ENCODE measurements at places on chromosomes 7 and 10.

DNA sequence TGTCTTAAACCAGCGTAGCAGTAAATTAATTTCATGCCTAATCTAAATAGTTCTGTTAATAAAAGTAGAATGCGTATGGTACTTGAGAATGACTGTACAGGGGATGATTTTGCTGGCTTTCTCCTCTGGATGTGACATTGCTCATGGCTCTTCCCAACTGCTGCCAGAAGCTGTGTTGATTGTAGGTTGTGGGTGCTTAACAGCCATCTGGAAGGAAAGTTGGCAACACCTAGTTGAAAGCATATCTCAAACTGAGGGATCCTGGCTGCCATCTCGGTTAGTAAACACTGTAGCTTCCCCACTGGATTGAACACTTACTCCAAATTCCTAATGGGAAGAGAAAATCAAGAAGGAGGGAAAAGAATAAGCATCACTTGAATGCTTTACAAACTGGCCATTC lies 130.9 kb downstream of the NXPH1 start:
- no peak for DNase-seq

GRCh38 chr7:116180302-116180701 lies 30.0 kb upstream of the TES start:
- peak; percentile 69 for DNase-seq

DNA sequence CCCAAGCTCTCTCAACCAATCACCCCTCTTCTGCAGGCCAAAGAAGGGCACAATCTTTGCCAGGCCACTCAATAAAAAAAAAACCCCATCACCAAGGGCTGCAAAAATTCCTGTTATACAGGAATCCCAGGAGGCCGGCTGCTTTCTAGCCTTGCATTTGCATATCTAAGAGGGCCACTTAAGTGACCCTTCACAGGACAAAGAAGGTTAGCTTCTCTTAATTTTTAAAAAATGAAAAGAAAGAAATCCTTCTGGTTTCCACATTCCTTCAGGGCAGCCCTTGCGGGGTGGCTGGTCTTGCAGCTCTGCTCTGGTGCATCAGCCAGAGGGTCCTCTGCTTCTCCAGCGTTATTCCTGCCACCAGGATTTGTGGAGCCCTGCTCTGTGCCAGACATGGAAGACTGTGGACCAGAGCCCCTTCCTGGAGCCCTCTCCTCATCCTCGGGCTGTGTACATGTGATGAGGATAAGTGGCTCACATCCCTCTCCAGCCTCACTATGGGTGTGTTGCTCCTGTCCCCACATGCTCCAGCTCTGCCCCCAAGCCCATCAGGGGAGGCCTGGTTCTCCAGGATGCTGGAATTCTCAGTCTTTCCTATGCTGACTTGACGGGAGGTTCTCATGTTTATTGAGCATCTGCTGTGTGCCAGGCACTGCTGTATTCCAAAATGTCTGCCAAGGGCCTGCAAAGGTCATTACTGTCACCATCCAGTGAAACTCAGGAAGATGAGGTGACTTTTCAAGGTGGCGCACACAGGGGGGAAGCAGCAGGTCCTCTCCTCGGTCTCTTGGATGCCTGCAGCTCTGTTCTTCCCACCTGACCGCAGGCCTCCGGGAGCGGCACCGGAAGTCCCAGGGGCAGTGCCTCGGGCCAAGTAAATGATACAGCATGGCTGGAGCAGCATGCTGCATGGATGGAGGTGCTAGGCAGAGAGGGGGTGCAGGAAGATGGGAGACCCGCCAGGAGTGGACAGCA lies 67.7 kb downstream of the ARHGAP22 start:
- DNase-seq = no peak

DNA sequence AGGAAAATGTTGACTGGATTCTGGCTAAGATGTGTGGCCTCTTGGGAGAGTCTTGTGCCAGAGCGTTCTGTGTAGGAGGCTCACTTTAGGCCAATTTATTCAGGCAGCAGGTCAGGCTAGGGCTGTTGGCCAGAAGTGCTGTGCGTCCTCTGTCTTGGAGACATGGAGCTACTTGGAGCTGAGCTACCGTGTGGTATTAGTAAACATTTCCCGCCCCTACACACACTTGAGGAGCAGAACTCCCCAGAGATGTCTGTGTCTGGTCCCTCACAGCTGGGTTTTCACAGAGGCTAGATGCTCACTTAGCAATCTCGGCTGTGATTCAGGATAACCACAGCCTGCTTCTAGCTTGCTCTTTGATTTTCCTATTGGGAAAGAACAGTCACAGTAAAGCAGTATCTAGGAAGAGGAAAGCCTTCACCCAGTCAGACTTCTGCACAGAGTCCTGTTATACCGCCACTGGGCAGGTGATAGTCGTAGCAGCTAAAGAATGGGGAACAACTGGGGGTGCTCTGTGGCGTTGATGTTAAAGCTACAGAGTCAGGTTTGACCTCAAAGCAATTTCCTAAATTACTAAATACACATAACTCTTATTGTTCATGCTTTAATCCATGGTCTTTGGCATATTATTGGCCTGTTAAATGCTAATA lies 86.7 kb downstream of the MDFIC start:
- no peak for DNase-seq

GRCh38 chr7:155418304-155418703 lies 39.6 kb upstream of the EN2 start:
- DNase-seq = no peak

GRCh38 chr10:79946271-79947082 lies 2.4 kb downstream of the SFTPD start:
- no peak for DNase-seq

GRCh38 chr7:24755541-24756407 lies 1.5 kb downstream of the GSDME start:
- no peak for DNase-seq

DNA sequence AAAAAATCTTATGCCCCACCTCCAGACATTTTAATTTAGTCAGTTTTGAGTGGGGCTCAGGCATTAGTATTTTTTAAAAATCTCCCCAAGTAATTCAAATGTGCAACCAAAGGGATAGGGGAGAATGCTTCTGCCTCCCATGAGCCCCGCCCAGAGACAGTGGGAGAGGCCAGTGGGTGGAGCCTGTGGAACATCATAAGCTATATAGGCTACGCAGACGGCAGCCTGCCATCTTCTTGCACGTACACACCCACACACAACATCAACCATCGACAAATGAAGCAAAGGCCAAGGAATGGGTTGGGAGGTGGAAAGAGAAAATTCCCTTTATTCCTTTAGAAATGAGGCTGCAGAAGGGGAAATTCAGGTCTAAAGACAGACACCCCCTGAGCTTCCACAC lies 25.2 kb downstream of the CREB3L2 start:
- DNase-seq = no peak

DNA sequence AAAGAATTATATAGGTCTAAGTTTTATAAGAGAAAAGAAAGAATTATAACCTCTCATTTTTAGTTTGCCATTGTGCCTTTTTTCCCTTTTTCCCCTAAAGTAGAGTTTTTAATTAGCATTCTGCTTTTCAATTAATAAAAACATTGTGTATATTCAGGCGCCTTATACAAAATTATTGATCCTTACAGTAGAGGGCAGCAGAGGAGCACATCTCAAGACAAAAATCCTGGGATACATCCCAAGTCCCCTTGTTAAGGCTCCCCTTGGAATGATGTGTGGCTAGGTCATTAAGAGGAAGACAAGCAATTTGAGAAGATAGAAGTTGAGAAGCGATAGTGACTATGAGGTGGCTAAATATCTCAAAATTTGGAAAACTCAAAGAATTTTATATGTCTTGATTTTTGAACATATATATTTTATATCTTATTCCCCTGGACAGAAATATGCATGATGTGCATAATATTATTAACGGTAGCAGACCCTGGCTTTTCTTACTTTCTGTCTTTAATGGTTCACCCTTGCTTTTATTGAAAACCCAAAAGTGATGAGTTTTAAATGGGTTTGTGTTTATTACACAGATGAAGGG lies 19.1 kb upstream of the TPK1 start:
- no peak for DNase-seq

DNA sequence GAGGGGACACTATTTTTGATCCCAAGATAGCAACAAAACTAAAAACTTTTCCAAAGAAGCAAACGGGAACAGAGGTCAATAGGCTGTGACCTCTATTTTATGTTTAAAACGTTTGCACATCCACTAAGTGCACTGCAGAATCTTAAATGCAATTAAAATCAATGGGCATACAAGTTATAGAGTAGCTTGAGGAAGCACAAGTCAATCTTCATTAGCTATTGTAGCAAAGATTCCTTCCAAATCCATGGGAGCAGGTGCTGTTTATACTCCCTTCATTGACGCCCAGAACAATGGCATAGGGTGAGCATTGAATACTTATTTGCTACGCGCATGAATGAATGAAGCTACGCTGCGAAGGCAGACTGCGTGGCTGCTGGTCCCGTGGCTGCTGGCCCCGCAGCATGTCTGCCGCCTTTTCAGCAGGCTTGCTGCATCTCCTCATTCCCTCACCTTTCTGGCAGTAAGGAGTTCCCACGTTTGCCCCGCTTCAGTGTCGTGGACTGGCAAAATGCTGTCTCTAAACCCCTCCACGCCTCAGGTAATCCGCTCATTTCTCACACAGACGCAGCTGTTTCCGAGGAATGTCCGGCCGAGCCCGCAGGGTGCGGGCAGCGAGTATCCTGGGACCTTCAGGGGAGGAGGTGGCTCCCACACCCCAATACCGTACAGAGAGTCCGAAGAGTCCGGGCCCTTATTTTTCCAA lies 754 bp upstream of the PHYHIPL start:
- no peak for DNase-seq

- DNase-seq = no peak
These were observed 154.3 kb downstream of the ZNF365 start for GRCh38 chr10:62528441-62528840.

DNA sequence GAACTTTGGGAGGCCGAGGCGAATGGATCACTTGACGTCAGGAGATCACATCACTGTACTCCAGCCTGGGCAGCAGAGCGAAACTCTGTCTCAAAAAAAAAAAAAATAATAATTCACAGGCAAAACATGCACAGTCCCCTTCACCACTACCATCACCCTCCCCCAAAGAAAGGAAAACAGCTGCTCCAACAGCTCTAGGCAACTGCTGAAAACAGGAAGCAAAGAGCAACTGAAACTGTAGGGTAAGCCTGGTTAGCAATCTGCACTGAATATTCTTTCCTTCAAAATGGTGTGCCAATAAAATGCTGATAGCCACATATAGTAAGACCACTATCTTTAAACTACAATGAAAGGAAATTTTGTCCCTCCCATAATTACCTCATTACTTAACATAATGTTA lies 11.8 kb downstream of the NT5C2 start:
- DNase-seq = no peak

- DNase-seq = no peak
These were observed 14.5 kb downstream of the ADK start for GRCh38 chr10:74165530-74165901.

- no peak for DNase-seq
These were observed 2.6 kb upstream of the PPIF start for GRCh38 chr10:79344502-79345195.

DNA sequence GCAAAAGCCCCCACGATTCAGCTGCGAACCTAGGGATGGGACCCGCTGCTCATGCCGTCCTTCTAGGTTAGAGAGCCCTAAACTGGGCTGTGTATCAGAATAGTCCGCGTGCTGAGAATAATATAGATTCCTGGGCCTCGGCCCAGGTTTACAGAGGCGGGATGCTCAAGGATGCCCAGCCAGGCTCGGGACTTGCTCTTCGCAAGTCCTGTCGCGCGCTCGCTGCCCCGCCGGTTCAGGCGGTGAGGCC lies 266 bp upstream of the STMP1 start:
- DNase-seq = no peak

- no peak for DNase-seq
These were observed 55.5 kb downstream of the PIP4K2A start for GRCh38 chr10:22658745-22659410.

All from naive thymus-derived CD8-positive, alpha-beta T cell (primary cell).